ENCODE measurements at places on chromosomes 5 and 9.

GRCh38 chr5:107257885-107258520 is 412.7 kb downstream of the EFNA5 start:
- no peak for DNase-seq

GRCh38 chr5:31587546-31587945 is 51.4 kb upstream of the PDZD2 start:
- no peak for DNase-seq

DNA sequence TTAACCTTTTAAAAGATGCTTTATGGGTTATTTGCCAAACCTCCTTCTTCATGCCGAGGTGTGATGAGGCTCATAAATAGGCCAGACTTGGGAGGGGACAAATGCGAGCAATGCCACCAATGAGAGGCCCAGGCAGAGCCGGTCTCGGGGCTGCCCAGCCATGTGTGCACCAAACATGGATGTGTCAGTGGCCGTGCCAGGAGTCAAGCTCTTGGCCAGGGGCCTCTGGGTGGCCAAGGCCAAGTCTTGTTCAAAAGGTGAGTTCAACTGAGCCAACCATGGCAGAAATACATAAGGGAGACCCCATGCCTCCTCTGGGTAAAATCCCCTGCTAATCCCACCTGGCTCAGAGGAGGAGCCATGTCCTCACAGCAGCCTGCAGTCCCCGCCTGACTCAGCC is 10.9 kb upstream of the LCN15 start:
- DNase-seq = no peak

DNA sequence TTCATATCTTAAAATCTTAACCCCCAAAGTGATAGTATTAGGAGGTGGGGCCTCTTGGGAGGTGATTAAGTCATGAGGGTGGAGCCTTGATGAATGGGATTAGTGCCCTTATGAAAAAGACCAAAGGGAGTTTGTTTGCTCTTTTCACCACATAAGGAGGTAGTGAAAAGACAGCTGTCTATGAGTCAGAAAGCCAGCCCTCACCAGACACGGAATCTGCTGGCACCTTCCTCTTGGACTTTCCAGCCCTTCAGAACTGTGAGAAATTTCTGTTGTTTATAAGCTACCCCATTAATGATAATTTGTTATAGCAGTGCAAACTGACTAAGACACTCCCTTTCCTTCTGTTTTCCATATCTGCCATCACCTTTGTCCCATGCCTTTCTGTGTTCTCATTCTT is 20.8 kb downstream of the IFNB1 start:
- no peak for DNase-seq

- DNase-seq = no peak
Observed at GRCh38 chr9:124277420-124277819, 19.7 kb downstream of the NEK6 start.

All from NAMALWA (cell line).